H54 (cell line): ENCODE measurements at places on chromosomes 5 and 9.

DNA sequence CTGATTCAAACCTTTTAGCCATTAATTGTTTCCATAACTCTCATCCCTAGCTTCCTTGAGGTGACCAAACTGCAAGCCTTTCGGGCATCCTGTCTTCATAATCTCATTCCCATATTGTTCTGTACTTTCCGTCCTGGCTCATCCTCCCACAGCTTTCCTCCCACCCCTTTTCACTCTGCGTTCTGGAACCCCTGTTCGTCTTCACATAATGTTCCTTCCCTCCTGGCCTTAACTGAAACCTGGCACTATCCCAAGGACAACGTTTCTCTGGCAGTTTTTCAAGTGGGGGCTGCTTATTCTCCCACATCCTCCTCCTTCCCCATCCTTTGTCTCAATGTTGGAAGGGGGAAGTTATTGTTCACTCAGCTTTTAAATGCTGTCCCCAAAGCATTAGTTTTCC lies 1.5 kb downstream of the ZNF189 start:
- no peak for DNase-seq

- DNase-seq, result peak; percentile 71
Observed at GRCh38 chr9:136544964-136545691, 720 bp downstream of the NOTCH1 start.

GRCh38 chr9:79257790-79258351 lies 313.9 kb upstream of the TLE4 start:
- no peak for DNase-seq

DNA sequence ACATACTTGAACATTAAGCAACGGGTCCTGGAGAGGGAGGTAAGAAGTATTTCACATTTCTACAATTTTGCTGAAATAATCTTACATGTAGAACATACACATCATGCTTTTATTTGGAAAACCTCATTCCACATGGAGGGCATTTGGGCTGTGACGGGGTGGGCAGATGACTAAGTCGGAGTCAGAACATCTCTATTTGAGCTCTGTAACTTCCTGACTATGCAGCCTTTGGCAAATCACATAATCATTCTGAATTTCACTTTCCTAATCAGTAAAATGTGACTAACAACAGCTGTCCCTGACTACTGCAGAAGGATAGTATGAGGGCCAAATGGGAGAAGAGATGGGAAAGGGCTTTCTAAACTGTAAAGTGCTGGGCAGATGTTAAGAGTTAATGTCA lies 17.1 kb upstream of the IL6ST start:
- DNase-seq, result no peak

GRCh38 chr5:50697739-50698138 lies 31.3 kb downstream of the PARP8 start:
- no peak for DNase-seq

DNA sequence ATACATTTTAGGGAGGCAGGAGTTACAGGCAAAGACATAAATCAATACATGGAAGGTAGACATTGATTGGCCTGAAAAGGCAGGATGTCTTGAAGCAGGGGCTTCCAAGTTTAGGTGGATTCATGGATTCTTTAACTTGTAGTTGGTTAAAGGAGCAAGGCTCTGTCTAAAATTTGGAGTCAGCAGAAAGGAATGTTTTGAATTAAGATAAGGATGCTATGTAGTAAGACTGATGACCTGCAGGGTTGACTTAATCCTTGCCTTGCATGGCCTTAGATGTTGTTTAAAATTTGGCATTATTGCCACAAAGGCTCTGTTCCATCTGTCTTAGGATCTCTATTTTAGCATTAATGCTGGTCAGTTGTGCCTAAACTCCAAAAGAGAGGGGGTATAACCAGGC lies 171.3 kb downstream of the C5orf15 start:
- no peak for DNase-seq

DNA sequence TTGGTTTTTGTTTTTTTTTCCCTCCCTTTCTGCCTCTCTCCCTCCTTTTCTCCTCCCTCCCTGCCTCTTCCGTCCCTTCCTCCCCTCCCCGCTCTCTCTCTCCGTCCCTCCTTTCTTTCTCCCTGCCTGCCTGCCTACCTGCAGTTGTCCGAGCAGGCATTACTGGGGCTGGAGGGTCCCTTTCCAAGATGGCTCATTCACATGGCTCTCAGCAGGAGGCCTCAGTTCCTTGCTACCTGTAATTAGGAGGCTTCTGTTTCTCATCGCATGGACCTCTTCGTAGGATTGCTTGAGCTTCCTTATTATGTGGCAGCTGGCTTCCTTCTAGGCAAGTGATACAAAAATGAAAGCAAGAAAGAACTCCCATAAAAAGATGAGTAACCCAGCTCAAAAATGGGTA lies 8.0 kb downstream of the RGS3 start:
- no peak for DNase-seq

- DNase-seq, result peak; percentile 25
Observed at GRCh38 chr5:103258957-103259704, 568 bp downstream of the MACIR start.

DNA sequence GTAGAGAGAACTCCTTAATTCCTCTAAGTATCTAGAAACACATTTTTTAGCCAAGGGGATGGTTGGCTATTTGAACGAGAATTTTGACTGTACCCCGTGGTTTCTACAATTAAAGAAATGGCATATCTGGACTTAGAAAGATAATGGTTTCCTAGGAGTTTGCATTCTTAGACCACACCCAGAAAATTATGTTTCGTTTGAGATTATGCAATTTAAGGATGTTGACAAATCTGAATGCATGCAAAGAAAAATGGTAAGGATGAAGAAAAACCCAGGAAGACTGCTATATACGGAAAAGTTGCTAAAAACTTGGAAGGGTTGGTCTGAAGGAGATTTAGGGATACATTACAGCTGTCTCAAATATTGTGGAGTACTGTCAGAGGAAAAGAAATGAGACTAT lies 538.5 kb upstream of the WWC1 start:
- DNase-seq, result no peak

- DNase-seq, result no peak
Observed at GRCh38 chr9:98249771-98250170, 5.7 kb downstream of the TBC1D2 start.

DNA sequence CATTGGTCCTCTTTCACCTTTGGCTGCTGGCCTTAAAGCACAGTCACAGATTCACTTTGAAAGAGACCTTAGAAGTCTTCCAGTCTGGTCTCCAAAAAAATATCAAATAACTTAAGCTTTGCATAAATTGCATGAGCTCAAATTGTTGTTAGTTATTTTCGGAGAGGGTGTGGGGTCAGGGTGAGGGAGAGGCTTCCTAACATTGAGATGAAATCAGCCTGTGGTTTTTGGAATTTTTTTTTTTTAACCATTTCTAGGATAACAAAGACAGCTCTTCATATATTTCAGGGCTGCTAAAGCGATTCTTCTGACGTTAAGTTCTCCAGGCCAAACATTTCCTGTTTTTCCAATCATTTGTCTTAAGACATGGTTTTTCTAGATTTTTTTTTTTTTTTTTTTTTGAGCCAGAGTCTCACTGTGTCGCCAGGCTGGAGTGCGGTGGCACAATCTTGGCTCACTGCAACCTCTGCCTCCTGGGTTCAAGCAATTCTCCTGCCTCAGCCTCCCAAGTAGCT lies 4.5 kb downstream of the OCLN start:
- DNase-seq, result no peak

DNA sequence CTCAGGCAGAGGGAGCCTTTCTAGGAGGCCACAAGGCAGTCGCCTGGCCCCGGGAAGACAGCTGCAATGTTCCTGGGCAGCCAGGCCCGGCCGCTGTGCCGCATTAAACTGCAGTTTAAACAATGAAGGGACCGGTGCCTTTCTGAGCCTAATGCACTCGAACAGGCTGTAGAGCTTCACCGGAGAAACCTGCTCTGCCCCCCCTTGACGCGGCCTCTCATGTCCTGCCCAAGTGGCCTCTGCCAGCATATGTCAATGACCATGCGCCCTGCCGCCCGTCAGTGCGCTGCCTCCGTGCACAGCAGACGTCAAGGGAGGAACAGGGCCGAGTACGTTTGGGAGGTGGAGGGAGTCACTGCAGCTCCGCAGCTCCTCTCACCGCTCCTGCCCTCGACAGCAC lies 38.4 kb upstream of the BARHL1 start:
- no peak for DNase-seq

GRCh38 chr5:169893571-169893970 lies 86.7 kb downstream of the INSYN2B start:
- DNase-seq, result no peak

DNA sequence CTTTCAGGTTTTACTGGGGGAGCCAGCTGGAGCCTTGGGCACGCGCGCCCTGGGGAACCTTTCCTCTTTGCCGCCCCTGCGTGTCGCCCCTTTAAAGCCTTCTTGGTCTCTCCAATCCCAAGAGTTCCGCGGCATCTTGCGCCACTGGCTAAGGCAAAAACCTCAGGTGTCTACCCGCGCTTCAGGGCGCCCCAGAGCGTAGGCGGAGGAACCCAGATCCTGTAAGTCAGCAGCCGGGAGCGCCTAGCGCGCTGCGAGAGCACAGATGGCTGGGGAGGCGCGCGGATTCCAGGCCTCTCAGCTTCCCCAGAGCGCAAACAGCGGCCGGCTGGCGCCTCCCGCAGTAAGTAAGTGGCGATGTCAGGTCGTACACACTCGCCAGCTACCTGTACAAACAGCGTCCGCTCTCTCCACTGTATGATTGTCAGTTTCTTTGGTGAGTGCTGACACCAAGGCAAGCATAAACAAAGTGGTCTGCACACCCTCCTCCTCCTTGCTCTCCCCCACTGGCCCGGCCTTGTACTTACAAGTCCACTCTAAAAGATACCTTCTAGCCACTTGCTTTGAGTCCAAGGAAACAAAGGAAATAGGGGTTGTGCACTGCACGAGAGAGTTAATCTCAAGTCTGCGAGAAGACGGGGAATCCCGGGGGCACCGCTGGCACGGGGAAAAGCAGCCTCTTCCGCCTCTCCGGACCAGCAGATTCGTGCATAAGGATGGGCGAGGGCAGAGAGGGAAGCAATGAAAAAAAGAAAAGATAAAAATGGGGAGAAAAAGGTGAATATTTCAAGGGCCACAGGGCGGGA lies 2.9 kb downstream of the HTR1A start:
- no peak for DNase-seq

- peak; percentile 62 for DNase-seq
Observed at GRCh38 chr5:135222171-135222681, 176.8 kb downstream of the MACROH2A1 start.

GRCh38 chr9:128920381-128921058 lies at the start of gene PHYHD1:
Gene PHYHD1 (plus strand): TSS chr9:128920982. CDS start chr9:128922324, 1,342 bp downstream.
- peak; percentile 72 for DNase-seq

GRCh38 chr5:159899067-159900049 lies 16.9 kb upstream of the ADRA1B start:
- no peak for DNase-seq

DNA sequence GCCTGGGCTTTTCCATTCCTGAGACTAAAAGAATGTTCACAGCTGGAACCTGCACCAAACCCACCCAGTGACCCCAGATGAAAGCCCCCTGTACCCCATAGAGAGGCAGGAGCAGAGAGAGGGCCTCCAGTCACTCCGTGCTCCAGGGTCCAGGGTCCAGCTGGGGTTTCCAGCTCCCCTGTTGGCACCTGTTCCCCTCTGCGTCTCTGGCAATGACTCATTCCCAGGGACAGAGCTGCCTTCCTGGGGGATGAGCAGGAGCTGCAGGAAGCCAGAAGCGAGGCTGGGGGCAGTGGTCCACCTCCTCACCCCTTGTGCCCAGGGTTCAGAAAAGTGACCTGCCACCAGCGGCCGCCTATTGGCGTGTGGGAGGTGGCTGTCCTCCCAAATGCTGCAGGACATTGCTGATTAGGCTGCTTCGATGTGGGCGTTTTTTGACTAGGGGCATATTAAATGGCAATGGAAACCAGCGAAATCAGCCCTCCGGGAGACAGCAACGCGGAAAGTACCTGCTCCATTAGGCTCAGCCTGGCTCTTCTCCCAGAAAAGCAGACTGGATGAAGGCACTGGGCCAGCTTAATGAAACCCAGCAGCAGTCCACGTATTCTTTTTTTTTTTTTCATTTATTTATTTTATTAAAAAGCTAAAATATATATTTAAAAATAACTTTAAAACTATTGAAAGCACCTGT lies 97.4 kb downstream of the DAP start:
- DNase-seq, result peak; percentile 79

DNA sequence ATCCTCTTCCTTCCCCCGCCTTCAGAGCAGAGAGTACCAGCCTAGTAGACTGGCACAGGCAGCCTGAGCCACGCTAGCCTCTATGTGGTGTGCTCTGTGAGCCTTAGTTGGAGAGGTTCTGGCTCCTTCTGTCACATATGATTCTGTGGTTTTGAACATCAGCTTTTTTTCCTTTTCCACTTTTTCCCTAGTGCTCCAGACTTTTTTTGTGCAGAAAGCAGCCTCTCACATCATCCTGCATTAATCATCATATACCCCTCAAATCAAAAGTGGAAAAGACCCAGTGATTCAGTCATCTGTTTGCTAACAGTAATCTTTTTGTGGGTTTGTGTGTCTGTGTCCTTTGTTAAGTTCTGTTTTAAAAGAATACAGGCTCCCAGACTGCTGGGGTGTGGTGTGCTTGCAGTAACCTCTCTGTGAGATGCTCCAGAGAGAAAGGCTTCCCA lies 663.9 kb upstream of the RGMB start:
- no peak for DNase-seq

GRCh38 chr5:124745928-124746915 lies at the start of gene ZNF608:
Gene ZNF608 (minus strand): TSS chr5:124746639. CDS start chr5:124744989, 1,650 bp downstream.
- DNase-seq, result no peak

GRCh38 chr5:73857446-73857845 lies 231.4 kb downstream of the ARHGEF28 start:
- DNase-seq, result no peak

- no peak for DNase-seq
Observed at GRCh38 chr5:125874717-125875116, 548.5 kb upstream of the GRAMD2B start.

DNA sequence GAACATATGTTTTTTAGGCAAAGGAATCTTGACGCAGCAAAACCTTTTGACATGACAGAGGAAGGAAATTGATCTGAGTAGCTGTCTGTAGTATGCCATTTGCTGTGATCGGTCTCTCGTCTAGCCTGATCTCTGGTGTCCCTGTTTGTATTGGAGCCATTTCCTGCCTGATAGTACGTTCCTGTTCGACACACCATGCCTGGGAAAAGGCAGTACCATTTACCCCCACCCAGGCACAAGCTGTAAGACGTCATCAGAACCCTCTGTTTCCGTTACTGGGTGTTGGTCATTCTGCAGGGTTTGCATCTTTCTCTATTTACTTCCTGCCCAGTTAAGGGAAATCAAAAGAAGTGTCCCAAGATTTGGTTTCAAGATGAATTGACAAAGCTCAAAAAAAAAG lies 129.7 kb downstream of the CEMIP2 start:
- DNase-seq, result no peak

- DNase-seq, result no peak
Observed at GRCh38 chr5:33231935-33232334, 208.8 kb upstream of the TARS1 start.

DNA sequence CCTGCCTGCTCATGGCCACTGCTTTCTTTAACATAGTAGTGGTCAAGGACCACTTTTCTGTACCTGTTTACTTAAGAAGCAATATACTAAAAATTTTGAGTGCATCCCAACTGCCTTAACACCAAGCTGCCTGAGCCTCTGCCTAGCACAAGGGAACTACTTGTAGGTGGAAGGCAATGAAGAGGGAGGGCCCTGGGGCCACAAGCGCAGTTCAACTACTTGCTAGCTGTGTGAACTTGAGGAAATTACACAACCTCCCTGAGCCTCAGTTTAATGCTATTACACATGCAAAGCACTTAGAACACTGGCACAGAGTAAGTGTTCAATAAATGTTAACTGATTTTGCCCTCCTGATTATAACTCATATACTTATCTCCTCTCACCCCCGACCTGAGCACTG lies 6.3 kb downstream of the ARL15 start:
- DNase-seq, result no peak

- no peak for DNase-seq
Observed at GRCh38 chr5:172444110-172444510, 10.2 kb downstream of the SH3PXD2B start.
